ENCODE measurements at places on chromosomes 7 and 10. TPM values are rescaled to one million over a fixed set of nuclear protein-coding genes. Genes with fewer than 3 reads are reported as not detected.

Gene SPDYE8
- not detected for total RNA-seq

- no peaks in the 10 kb centered on the region for H3K36me3 ChIP-seq
- H3K27ac ChIP-seq = no peak overlapping the region
- no peaks in the 10 kb centered on the region for H3K4me1 ChIP-seq
- DNase-seq = no peak
- H3K27me3 ChIP-seq = peaks cover 72% of the 10 kb centered on the region
Observed at GRCh38 chr7:157682064-157682945, 345.5 kb downstream of the DNAJB6 start.

DNA sequence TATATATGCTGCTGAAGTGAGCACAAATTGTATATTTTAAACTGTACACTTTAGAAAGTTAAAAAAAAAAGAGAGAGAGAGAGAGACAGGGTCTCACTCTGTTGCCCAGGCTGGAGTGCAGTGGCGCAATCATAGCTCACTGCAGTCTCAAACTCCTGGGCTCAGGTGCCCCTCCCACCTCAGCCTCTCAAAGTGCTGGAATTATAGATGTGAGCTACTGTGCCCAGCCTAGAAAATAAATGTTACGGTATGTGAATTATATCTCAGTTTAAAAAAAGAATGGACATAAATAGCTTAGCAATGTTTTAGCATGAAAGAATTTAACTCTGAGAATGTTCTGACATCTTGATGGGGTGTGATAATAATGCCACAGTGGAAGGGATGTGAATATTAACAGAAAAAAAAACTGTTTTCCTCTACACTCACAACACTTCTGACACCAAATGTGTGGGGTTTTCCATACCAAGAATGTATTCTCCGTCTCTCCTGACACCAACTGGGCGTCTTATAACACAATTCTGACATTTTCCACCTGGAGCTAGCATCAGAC, 162.1 kb downstream of the PLCE1 start:
- no peaks in the 10 kb centered on the region for H3K4me1 ChIP-seq
- no peaks in the 10 kb centered on the region for H3K36me3 ChIP-seq
- no peak overlapping the region for H3K27ac ChIP-seq
- no peak for DNase-seq
- no peak overlapping the region for H3K4me3 ChIP-seq
- no peaks in the 10 kb centered on the region for H3K27me3 ChIP-seq

DNA sequence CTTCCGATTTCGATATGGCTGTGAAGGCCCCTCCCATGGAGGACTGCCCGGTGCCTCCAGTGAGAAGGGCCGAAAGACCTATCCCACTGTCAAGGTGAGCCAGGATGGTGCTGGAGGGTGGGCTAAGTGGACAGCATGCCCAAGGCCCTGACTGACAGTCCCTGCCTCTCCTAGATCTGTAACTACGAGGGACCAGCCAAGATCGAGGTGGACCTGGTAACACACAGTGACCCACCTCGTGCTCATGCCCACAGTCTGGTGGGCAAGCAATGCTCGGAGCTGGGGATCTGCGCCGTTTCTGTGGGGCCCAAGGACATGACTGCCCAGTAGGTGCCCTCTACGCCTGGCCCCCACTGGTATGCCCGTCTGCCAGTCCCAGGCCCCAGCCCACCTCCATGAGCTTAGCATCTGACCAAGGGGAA, 1.2 kb downstream of the NFKB2 start:
- no peak overlapping the region for H3K27ac ChIP-seq
- H3K36me3 ChIP-seq = peaks cover 47% of the 10 kb centered on the region
- DNase-seq = no peak
- no peaks in the 10 kb centered on the region for H3K27me3 ChIP-seq

DNA sequence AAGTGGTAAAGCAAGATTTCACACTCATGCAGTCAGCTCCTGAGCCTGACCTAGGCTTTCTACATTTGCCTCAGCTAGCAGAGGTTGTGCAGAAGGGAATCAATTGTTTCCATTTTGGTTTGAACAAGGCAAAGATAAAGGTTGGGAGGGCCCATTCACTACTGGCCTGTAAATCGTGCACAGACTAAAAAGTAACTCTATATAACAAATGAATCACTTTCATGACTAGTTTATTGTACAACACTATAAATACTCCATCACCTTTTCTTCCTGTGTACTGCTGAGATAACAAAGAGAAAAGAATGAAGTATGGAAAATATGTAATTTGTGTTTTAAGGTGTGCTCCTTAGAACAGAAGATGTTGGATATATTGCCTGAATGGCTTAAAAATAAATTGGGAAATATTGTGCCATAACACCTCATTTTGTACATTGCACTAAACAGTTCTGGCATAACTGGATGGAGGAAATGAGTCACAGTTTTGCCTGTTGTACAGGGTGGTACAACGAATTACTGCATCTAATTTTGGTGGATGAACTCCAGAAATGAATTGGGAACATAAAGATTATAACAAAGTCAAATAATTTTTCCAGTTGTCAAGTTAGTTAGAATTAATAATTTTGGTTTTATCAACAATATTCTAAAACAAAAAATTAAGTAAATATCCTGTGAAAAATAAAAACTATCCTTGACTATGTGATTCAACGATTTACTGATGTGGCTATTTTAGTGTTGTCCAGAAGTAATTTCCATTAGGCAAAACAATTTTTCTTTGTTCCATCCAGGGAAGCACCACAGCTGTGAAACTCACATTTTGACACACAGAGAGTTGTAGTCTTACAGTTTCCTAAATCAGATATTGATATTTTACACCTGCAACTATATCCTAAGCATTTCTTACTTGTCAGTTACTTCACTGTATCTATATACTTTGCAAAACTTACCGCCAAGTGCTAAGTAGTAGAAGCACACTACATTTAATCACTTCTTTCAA, 18.0 kb downstream of the SEMA3C start:
- H3K4me1 ChIP-seq = no peaks in the 10 kb centered on the region
- H3K36me3 ChIP-seq = no peaks in the 10 kb centered on the region
- no peaks in the 10 kb centered on the region for H3K27me3 ChIP-seq
- H3K27ac ChIP-seq = no peak overlapping the region
- DNase-seq = no peak

GRCh38 chr10:129224065-129224464, 243.0 kb upstream of the MGMT start:
- no peaks in the 10 kb centered on the region for H3K4me1 ChIP-seq
- H3K27me3 ChIP-seq = no peaks in the 10 kb centered on the region
- no peak for DNase-seq
- H3K27ac ChIP-seq = no peak overlapping the region
- H3K4me3 ChIP-seq = no peak overlapping the region
- H3K36me3 ChIP-seq = no peaks in the 10 kb centered on the region

DNA sequence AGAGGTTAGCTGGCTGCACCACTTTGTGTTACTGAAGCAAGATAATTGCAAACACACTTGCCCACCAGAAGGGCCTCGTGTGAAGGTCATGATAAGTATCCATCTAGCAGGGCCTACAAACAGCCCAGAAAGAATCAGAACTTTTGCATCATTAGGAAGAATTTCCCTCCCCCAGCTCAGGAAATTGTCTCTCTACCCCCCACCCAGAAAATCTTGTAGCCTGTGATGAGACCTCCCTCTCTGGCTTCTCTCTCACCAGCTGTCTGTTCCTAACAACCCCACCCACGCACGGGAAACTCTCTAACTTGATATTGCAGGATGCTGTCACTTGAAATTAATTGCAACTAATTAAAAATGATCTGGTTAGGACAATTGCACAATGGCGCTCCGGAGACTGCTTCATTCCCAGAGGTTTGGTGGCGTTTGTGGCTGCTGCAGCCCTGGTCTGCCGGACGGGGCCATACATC, 34.5 kb downstream of the ZNF503 start:
- H3K4me1 ChIP-seq = no peaks in the 10 kb centered on the region
- H3K4me3 ChIP-seq = no peak overlapping the region
- H3K27me3 ChIP-seq = no peaks in the 10 kb centered on the region
- no peak overlapping the region for H3K27ac ChIP-seq
- H3K36me3 ChIP-seq = no peaks in the 10 kb centered on the region

GRCh38 chr7:17558558-17559332, 260.3 kb downstream of the AHR start:
- H3K27me3 ChIP-seq = no peaks in the 10 kb centered on the region
- peaks cover 7% of the 10 kb centered on the region for H3K4me1 ChIP-seq
- H3K36me3 ChIP-seq = no peaks in the 10 kb centered on the region

Data from left lung (tissue), 14 donors.